ENCODE measurements at places on chromosomes 2 and 18. TPM values are rescaled to one million over a fixed set of nuclear protein-coding genes. Genes with fewer than 3 reads are reported as not detected.

DNA sequence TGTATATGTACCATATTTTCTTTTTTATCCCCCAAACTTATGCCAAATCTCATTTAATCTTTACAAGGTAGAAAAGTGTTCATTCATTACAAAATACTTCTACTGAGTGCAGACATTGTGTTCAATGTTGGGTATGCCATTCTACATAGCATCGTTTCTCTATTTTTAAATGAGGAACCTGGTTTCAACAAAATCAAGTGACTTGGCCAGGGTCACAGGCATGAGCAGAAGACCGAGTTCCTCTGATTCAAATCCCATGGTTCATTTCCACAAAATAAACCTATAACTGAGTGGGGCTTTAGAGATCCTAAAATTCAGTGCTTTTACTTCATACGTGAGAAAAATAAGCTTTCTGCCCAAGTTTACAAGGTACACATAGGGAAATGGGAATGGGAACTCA lies 81.4 kb upstream of the RASGRP3 start:
- no peak for DNase-seq
- no peak overlapping the region for H3K4me3 ChIP-seq
- no peaks in the 10 kb centered on the region for H3K27me3 ChIP-seq
- no peak overlapping the region for H3K27ac ChIP-seq

CPS1 gene
- 1.4 TPM for total RNA-seq

- H3K27ac ChIP-seq = no peak overlapping the region
- no peaks in the 10 kb centered on the region for H3K27me3 ChIP-seq
- H3K4me1 ChIP-seq = no peaks in the 10 kb centered on the region
- H3K36me3 ChIP-seq = no peaks in the 10 kb centered on the region
- H3K4me3 ChIP-seq = no peak overlapping the region
- no peak for DNase-seq
Measured at GRCh38 chr18:32974421-32975162, 201.8 kb upstream of the KLHL14 start.

DNA sequence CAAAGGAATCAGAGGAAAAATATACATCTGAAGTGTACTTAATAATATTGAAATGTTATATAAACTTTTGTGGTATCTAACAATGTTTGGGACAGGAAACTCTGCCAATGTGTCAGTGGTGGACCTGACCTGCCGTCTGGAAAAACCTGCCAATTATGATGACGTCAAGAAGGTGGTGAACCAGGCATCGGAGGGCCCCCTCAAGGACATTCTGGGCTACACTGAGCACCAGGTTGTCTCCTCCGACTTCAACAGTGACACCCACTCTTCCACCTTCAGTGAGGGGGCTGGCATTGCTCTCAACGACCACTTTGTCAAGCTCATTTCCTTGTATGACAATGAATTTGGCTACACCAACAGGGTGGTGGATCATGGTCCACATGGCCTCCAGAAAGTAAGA lies 32.6 kb downstream of the CALCRL start:
- H3K4me3 ChIP-seq = no peak overlapping the region
- DNase-seq = no peak

DNA sequence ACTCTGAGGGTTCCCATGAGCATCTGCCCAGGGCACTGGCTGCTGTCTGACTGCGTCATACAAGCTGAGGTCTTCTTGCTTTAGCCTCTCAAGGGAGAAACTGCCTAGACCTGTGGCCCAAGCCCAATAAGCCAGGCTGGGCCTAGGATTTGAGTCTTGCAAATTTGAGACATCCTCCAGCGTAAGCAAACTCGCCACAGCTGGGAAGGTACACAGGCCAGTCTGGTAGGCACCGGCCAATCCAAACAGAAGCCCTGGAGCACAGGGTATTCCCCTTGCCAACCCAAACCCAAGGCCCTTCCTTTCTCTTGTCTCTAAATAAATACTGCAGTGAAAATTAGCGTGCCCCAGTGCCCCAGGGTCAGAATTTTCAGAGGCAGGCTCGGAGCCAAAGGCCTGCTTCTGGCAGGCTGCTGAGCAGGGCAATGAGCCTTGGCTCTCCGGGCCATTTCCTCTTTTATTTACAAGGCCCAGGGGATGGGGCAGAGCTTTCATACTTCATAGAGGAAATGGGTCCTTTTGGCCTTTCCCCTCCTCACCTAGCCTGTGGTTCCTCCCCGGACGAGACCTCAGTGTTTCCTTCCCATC lies 33.3 kb downstream of the POLR1A start:
- DNase-seq = no peak
- H3K27me3 ChIP-seq = no peaks in the 10 kb centered on the region
- H3K4me1 ChIP-seq = peaks cover 22% of the 10 kb centered on the region

PRKAG3 gene
- total RNA-seq = not detected

MROH2A gene
- not detected for total RNA-seq

KLHL41 gene
- not detected for total RNA-seq

PHLPP1 gene
- total RNA-seq = 31.8 TPM

DNA sequence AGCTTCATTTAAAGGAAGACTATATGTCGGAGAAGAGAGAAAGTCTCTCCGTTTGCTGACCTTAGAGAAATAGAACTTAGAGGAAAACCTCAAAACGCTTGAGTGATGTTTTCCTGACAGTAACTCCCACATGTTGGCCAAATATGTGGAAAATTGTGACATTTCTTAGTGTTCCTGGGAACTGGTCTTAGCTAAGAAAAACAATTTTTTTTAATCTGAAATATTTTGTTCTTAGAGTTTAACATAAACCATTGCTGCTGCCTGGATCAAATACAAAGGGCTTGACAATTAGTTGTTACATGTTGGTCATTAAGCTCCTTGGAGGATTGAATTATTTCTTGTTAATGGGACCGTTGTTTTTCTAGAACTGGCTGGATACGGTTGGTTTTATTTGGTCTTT lies 16.3 kb downstream of the DYNC2LI1 start:
- H3K4me1 ChIP-seq = peaks cover 34% of the 10 kb centered on the region
- DNase-seq = no peak
- H3K36me3 ChIP-seq = peaks cover 59% of the 10 kb centered on the region
- H3K27ac ChIP-seq = peak overlapping the region; percentile 22
- no peak overlapping the region for H3K4me3 ChIP-seq

DNA sequence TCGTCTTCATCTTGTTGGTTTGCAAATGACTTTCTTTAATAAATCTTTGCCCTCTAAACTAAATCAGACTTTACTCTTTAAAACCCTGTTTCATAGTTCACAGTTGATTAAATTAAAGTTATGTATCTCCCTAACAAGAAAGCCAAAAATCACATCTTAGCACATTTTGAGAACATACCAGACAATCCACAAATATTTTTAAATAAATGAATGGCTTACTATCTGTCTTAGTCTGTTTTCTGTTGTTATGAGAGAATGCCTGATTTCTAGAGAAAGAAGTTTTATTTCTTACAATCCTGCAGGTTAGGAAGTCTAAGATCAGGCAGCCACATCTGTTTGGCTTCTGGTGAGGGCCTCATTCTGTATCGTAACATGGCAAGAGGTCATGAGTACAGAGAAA lies 1090.2 kb upstream of the PIK3C3 start:
- no peaks in the 10 kb centered on the region for H3K27me3 ChIP-seq
- H3K4me1 ChIP-seq = no peaks in the 10 kb centered on the region
- H3K4me3 ChIP-seq = no peak overlapping the region

GRCh38 chr2:30932870-30933269 lies 125.6 kb upstream of the CAPN13 start:
- no peak for DNase-seq
- no peak overlapping the region for H3K27ac ChIP-seq
- no peaks in the 10 kb centered on the region for H3K36me3 ChIP-seq
- peaks cover 9% of the 10 kb centered on the region for H3K4me1 ChIP-seq

DNA sequence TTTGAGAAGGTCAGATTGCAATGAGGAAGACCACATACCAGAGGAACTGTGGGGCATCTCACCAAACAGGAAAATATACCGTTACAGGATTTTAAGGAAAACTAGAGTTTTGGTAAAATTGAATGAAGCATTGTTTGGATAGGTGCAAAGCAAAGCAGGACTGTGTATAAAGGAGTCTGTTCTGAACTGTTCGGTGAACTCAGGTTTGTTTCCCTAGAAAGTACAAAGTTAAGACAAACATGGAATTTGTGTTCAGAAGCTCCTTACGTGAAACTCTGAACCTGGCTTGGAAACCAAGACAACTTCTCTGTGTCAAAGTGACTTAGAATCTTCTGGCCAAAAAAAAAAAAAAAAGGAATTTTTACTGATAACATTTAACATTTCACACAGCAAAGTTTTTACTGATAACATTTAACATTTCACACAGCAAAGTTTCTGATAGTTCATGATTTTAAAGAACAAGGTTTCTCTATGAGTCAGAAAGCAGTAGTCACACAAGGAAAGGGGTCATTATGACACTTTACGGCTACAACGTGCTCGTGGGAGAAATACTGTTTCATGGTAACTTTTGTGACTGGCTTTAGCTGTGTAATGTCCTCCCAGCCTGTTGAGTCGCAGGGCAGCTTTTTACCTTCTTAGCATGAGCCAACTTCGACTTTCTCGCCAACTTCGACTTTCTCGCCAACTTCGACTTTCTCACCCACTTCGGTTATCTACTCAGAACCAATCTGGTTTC lies 21.2 kb upstream of the TET3 start:
- no peaks in the 10 kb centered on the region for H3K27me3 ChIP-seq
- peak overlapping the region; percentile 27 for H3K4me3 ChIP-seq
- peaks cover 36% of the 10 kb centered on the region for H3K36me3 ChIP-seq
- DNase-seq = peak; percentile 20
- peak overlapping the region; percentile 88 for H3K27ac ChIP-seq

- no peak for DNase-seq
- H3K27ac ChIP-seq = no peak overlapping the region
- H3K4me1 ChIP-seq = peaks cover 20% of the 10 kb centered on the region
- H3K36me3 ChIP-seq = peaks cover 27% of the 10 kb centered on the region
Measured at GRCh38 chr2:101793277-101793969, 95.9 kb downstream of the MAP4K4 start.

GRCh38 chr2:134253804-134254203 lies at the start of gene MGAT5:
MGAT5 (plus strand) TSS chr2:134254072; CDS start chr2:134254404, 332 bp downstream.
- H3K4me3 ChIP-seq = no peak within 1 kb of the TSS
- H3K27ac ChIP-seq = no peak within 1 kb of the TSS
- peaks cover 15% of the 10 kb centered on the region for H3K36me3 ChIP-seq
- peaks cover 42% of the 10 kb centered on the region for H3K27me3 ChIP-seq

DNA sequence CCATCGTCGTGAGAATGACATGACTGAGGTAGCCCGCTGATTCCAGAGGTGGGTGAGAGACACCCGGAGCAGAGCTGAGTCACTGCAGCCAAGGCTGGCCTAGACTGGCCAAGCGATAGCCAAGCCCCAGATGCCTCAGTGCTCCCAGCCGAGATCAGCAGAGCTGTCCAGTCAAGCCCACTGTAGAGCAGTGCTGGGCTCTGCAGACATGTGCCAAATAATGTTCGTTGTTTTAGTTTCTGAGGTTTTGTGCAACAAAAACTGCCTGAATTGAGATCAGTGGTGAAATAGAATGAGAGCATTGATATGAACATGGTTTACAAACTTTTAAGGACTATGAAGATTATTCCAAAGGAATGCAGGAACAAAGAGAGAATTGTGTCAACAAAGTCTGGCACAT lies 42.1 kb downstream of the INSIG2 start:
- no peak overlapping the region for H3K4me3 ChIP-seq
- no peaks in the 10 kb centered on the region for H3K36me3 ChIP-seq
- H3K4me1 ChIP-seq = peaks cover 21% of the 10 kb centered on the region
- no peak for DNase-seq
- H3K27me3 ChIP-seq = peaks cover 17% of the 10 kb centered on the region

BAZ2B gene
- total RNA-seq = 6.4 TPM

GRCh38 chr2:75007061-75007460 lies 48.6 kb downstream of the POLE4 start:
- DNase-seq = no peak
- no peaks in the 10 kb centered on the region for H3K36me3 ChIP-seq
- H3K27me3 ChIP-seq = no peaks in the 10 kb centered on the region
- no peak overlapping the region for H3K27ac ChIP-seq

GRCh38 chr2:190961918-190962487 lies 52.0 kb downstream of the STAT1 start:
- peak overlapping the region; percentile 46 for H3K27ac ChIP-seq
- H3K4me1 ChIP-seq = peaks cover 19% of the 10 kb centered on the region
- no peak for DNase-seq
- peaks cover 67% of the 10 kb centered on the region for H3K36me3 ChIP-seq

ASPRV1 gene
- total RNA-seq = 1.0 TPM

- no peaks in the 10 kb centered on the region for H3K36me3 ChIP-seq
- H3K27ac ChIP-seq = no peak overlapping the region
- peaks cover 3% of the 10 kb centered on the region for H3K4me1 ChIP-seq
- peaks cover 20% of the 10 kb centered on the region for H3K27me3 ChIP-seq
- DNase-seq = no peak
- no peak overlapping the region for H3K4me3 ChIP-seq
Measured at GRCh38 chr2:104434318-104434792, 419.6 kb upstream of the POU3F3 start.

DNA sequence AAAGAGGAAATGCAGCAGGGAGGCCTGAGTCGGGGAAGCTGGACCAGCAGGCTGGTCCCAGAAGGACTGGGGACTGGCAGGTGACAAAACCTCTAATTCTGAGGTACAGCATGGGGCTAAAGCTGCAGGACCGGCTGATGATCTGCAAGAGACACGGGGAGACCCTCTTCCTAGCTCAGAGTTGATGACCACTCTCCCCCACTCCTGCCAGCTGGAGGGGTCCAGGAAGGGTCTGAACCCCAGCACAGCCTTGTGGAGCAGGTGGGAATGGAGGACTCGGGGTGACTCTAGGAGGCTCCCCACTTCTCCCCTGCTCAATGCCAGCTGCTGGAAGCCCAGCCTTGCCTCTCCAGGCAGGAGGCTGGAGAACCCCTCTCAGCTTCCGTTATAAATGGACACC lies 67.7 kb downstream of the TWIST2 start:
- no peaks in the 10 kb centered on the region for H3K36me3 ChIP-seq
- no peak overlapping the region for H3K4me3 ChIP-seq
- no peak for DNase-seq
- H3K27ac ChIP-seq = no peak overlapping the region

GCA gene
- total RNA-seq = 11.2 TPM

- H3K27ac ChIP-seq = no peak overlapping the region
- DNase-seq = no peak
- H3K4me3 ChIP-seq = no peak overlapping the region
- H3K4me1 ChIP-seq = no peaks in the 10 kb centered on the region
Measured at GRCh38 chr2:81529944-81530343, 1225.4 kb upstream of the LRRTM1 start.

PLEKHH2 gene
- total RNA-seq = 25.1 TPM

- H3K36me3 ChIP-seq = no peaks in the 10 kb centered on the region
- no peak overlapping the region for H3K27ac ChIP-seq
- H3K4me3 ChIP-seq = no peak overlapping the region
- no peaks in the 10 kb centered on the region for H3K27me3 ChIP-seq
Measured at GRCh38 chr2:79370976-79371538, 141.8 kb upstream of the CTNNA2 start.

DNA sequence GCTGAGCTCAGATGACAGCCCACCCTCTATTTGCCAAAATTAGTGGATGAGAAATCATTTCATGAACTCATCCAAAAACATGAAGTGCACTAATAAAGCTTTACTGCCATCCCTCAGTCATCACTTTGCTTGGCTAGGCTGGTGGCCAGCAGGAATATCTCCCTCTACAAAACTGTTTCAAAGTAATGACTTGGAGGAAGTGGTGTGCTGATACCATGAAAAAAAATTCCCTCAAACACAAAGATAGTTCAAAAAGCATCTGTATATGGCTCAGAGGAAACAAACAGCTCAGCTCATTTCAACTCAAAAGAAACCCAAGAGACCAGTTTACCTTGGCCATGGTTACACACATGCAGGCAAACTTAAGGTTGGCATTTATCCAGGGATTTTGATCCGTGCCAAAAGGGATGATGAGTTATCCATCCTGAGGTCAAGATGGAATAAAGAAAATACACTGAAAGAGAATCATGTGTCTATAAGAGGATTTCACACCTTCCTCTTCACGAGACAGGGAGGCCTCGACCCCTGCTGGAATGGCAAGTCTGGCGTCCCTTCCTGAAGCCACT lies 18.4 kb upstream of the WIPF1 start:
- H3K4me3 ChIP-seq = peak overlapping the region; percentile 9
- peaks cover 73% of the 10 kb centered on the region for H3K36me3 ChIP-seq
- H3K27ac ChIP-seq = peak overlapping the region; percentile 80
- H3K4me1 ChIP-seq = peaks cover 72% of the 10 kb centered on the region
- H3K27me3 ChIP-seq = no peaks in the 10 kb centered on the region

ABCG8 gene
- 0.23 TPM for total RNA-seq
